Ecto neural progenitor cell (in vitro differentiated cells): ENCODE measurements at places on chromosomes 6 and 20.

DNA sequence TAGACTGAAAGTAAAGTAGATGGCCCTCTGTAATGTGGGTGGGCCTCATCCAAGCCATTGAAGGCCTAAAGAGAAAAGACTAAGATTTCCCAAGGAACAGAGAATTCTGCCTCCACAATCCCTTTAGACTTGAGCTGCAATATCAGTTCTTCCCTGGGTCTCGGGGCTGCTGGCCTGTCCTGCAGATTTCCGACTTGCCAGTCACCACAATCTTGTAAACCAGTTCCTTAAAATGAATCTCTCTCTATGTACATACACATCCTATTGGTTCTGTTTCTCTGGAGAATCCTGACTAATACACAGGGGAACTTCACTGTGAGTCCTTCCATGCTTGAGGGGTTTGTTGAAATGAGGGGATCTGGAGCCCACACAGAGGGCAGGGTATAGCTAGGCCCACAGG, 12.9 kb downstream of the CCDC170 start:
- no peak for DNase-seq

DNA sequence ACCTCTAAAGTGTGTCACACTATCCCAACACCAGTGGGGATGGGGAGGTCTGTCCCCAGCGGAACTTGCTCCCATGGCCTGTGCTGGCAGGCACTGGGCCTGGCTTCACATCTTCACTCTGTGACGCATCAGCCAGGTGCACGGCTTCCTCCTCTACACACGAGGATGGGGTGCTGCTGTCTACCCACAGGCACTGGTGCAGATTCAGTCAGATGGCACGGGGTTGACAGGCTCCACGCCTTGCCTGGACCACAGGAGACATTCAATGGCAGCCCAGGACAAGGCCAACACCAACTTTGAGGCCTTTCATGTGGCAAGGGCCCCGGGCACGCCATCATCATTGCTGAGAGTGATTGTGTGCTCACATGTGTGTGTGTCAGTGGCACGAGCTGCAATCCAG, 92.4 kb downstream of the TMEM242 start:
- DNase-seq = no peak

- DNase-seq = no peak
These were observed 85.2 kb downstream of the SHLD1 start for GRCh38 chr20:5835321-5835821.

GRCh38 chr20:37803438-37804307, 99.3 kb upstream of the VSTM2L start:
- DNase-seq = no peak

DNA sequence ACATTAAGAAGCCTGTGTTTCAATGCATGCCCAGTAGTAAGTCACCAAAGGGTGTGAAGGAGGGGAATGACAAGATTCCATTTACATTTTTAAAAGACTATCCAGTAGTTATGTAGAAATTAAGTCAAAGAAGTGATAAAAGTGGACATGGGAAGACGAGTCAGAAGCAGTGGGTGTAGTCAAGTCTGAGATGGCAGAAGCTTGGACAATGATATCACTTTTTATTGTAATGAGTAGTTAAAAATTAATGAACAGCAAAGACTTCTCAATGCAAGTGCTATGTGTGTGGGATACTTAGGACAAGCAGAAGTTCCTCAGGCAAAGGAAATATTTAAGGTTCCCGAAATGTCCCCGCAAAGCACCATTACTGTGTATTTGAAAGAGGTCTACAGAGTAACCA, 156.0 kb downstream of the DST start:
- no peak for DNase-seq

- DNase-seq = no peak
These were observed 63.6 kb downstream of the EDN1 start for GRCh38 chr6:12353731-12354130.

- no peak for DNase-seq
These were observed 58.1 kb upstream of the REV3L start for GRCh38 chr6:111541026-111541681.

- DNase-seq = no peak
These were observed 11.0 kb downstream of the SRSF3 start for GRCh38 chr6:36605143-36605542.

GRCh38 chr6:39923394-39923793, 10.9 kb downstream of the MOCS1 start:
- DNase-seq = no peak

GRCh38 chr6:37477191-37477590, 22.5 kb downstream of the CCDC167 start:
- no peak for DNase-seq

DNA sequence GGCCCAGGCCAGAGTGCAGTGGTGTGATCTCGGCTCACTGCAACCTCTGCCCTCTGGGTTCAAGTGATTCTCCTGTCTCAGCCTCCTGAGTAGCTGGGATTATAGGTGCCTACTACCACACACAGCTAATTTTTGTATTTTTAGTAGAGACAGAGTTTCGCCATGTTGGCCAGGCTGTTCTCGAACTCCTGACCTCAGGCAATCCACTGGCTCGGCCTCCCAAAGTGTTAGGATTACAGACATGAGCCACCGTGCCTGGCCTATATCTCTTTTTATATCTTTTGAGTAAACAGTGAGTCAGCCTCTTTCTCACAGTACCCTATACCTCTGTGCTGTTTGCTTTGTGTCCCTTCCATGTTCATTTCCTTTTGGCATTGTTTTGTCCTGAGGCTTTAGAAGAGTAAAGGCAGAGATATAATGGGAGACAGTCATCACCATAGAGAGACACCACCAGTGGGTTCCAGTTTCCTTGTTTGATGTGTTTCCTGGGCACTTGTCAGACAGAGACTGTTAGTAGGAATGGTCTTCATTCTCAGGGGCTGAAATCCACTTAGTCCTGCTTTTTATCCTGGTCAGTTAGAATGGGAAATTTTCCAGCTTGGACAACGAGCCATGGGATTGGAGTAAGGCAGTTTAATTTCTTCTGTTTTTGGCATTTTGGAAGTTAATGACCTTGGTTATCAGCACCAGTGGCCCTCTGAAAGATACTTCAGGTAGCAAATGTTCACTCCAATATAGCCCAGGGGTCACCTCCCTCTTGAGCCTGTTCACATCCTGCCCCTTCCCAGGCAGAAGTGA, 32.2 kb upstream of the ASXL1 start:
- no peak for DNase-seq

GRCh38 chr6:83574783-83575182, 62.4 kb downstream of the PRSS35 start:
- no peak for DNase-seq

DNA sequence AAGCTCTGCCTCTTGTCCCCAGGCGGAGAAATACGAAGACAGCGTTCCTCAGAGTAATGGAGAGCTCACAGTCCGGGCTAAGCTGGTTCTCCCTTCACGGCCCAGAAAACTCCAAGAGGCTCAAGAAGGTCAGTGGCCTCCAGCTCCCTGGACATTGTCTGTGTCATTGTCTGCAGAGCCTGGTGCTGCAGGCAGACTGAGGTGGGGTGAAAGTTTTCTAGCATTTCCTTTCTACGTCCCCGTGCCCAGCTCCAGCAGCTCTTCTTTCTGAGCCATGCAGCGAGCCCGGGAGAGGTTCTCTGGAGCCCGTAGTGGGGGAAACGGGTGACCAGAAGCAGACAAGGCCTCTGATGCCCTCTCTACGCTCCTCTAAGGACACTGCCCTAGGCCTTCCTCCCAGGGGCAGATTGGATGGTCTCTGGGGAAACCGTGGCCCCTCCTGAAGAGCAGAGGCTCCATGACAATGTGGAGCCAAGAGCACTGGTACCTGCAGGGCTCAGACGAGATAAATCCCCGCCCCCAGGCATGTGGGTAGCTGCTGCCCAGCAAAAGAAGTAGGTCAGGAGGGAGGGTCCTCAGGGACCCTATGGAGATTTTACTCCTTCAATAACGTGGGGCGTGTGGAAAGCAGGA, 58.4 kb downstream of the EZR start:
- DNase-seq = no peak

GRCh38 chr6:73747289-73747688, 51.3 kb downstream of the CD109 start:
- no peak for DNase-seq

- no peak for DNase-seq
These were observed 26.9 kb downstream of the EPB41L2 start for GRCh38 chr6:131036143-131036542.

DNA sequence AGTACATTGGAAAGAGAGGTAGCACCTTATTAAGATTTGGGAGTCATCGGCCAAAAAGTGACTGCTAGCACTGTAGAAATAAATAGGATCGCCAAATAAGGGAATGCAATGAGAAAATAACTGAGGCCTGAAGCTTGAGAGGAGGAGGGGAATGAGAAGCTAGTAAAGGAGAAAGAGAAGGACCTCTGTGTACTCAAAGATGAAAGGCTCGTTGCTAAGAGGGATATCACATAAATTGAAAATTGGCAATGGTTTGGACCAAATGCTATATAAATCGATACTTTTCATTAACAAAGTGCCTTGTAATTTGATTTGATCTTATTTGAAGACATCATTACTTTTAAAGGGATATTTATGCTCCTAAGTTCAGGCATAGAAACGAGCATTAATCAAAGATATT, 796.3 kb downstream of the QKI start:
- DNase-seq = no peak

- no peak for DNase-seq
These were observed 43.8 kb upstream of the DYNLRB1 start for GRCh38 chr20:34472246-34472925.

DNA sequence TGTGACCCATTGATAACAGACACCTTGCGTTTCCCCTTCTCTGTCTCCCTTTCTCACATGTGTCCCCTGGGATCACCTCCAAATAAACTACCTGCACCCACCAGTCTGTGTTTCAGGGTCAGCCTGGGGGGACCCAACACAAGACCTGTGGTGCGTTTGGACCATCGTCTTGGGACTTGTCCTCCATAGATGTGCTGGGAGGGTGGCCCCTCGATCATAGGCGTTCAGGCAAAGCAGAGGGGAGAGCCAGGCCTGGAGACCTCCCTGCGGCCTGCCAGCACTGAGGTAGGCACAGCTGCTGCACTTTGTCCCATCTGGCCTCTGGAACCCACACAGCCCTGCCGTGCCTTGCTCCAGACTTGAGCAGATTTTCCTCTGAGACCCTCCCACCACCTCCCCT, 18.1 kb downstream of the CST9 start:
- no peak for DNase-seq

DNA sequence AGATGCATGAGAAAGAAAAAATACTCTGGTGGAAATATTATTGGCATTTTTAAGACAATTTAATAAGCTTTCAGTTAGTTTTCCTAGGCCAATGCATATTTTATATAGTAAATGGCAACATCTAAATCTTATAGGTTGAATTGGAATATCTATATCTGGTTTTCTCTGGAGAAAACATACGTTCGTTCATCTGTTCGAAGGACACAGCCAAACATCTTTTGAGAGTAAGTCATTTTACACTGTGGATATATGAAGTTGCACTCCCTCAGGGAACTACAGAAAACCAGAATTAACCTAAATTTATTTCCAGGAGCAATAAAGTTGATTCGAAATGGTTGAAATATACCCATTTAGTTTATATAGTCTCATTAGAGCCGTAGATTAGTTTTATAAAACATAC, 49.0 kb downstream of the MYLIP start:
- DNase-seq = no peak

GRCh38 chr6:103872233-103872632, 987.5 kb downstream of the HACE1 start:
- DNase-seq = no peak

DNA sequence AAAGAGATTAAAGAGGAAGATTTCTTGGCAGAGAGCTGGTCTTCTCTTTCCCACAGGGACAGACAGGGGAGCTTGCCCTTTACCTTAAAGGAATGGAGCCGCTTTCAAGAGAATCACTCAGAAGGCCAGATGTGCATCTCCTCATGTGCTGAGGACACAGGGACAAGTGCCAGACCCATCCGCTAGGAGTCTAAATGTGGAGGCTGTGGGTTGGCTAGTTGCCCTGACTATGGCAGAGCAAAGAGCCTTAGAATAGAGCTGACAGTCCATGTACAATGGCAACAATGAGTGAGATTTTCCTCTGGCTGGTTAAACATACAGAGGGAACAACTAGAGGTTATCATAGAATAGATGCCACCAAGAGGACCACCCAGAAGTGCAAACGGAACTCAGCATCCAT, 7.3 kb upstream of the DOK5 start:
- no peak for DNase-seq

- no peak for DNase-seq
These were observed 56.5 kb upstream of the CST7 start for GRCh38 chr20:24892522-24892921.

DNA sequence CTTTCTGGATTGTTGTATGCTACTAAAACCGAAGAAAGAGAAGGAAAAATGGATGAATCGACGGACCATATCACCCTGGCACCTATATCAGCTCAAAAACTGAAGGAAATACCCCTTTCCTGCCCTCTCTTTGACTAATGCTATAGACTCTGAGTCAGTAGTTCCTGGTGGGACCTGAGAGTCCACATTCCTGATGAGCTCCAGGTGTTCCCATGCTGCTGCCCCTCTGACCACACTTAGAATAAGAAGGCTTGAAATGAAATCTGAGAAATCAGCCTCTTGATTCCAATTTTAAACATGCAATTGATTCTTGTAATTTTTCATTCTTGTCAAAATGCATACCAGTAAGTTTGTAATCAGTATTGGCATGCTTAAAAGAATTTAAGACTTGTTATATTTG, 75.2 kb downstream of the PRL start:
- DNase-seq = no peak

GRCh38 chr20:49858076-49858585, 45.5 kb downstream of the SLC9A8 start:
- no peak for DNase-seq

GRCh38 chr20:19929012-19929360, 88.2 kb upstream of the NAA20 start:
- DNase-seq = no peak

- no peak for DNase-seq
These were observed 83.7 kb downstream of the HMGCLL1 start for GRCh38 chr6:55495277-55495676.

GRCh38 chr6:3887150-3887700, 38.1 kb downstream of the FAM50B start:
- no peak for DNase-seq

GRCh38 chr6:49826743-49827406, 39.5 kb downstream of the CRISP1 start:
- DNase-seq = no peak

GRCh38 chr6:6131492-6132109, 124.9 kb upstream of the NRN1 start:
- DNase-seq = no peak

- peak; percentile 26 for DNase-seq
These were observed 118.1 kb downstream of the TOX2 start for GRCh38 chr20:44032583-44033331.

GRCh38 chr6:134628154-134628553, 310.2 kb upstream of the SGK1 start:
- DNase-seq = no peak

- no peak for DNase-seq
These were observed 24.5 kb downstream of the FRK start for GRCh38 chr6:116036075-116036773.

- no peak for DNase-seq
These were observed 64.1 kb upstream of the DDR1 start for GRCh38 chr6:30820193-30820592.
